ENCODE measurements at places on chromosomes 2 and 18.

GRCh38 chr18:70074116-70074515 is 126.4 kb upstream of the CD226 start:
- DNase-seq = no peak

- DNase-seq = no peak
Measured at GRCh38 chr2:66782780-66783361, 347.9 kb downstream of the MEIS1 start.

- DNase-seq = no peak
Measured at GRCh38 chr18:56475250-56475649, 163.1 kb downstream of the TXNL1 start.

GRCh38 chr18:54529444-54529843 is 61.6 kb upstream of the DYNAP start:
- DNase-seq = no peak

DNA sequence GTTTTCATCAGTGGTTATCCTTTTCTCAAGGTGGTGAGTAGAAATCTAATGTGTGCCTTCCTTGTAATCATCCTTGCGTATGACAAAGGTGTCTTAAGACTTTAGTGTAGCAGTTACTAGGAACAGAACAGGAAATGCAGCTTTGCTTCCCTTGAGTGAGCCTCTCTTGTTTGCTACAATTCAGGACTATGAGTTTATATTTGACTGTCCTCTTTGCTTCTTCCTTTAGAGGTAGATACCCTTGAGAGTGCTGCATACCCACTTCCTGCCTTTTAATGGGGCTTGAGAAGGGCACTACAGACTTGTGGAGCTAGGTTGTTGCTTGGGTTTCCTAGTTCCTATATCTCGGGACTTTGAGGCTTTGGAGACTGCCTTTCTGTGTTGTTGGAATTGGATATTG is 3.8 kb downstream of the KCNJ13 start:
- DNase-seq = no peak

GRCh38 chr2:60549928-60550177 is 3.6 kb downstream of the BCL11A start:
- DNase-seq = no peak

DNA sequence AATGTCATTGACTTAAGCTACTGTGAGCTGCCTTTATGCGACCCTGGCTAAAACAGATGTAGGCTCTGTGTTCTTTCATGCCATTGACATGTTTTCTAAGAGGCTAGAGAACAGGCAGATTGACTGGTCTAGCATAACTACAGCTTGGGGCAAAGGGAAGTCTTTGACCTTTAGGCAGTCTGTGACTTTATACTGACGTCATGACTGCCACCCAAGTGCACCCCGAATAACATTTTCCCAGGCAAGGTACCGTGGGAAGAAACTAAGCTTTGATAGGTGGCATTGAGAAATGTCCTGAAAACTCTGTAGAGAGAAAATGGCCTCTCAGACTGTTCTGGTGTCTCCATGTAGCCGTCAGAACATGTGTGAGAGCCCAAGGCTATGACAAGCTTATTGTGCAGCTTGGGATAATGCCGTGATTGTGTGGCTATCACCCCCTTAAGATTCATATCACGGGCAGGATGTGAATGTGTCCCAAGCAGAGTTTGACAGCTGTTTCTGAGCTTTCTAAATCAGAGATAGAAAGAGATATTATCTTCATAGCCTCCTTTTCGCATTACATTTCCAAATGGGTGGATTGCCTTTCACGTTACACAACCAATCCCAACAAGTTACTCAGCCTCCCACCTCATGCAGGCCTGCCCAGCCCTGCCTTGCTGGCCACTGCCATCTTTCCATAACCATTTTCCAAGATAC is 672.2 kb upstream of the ACVR2A start:
- no peak for DNase-seq

DNA sequence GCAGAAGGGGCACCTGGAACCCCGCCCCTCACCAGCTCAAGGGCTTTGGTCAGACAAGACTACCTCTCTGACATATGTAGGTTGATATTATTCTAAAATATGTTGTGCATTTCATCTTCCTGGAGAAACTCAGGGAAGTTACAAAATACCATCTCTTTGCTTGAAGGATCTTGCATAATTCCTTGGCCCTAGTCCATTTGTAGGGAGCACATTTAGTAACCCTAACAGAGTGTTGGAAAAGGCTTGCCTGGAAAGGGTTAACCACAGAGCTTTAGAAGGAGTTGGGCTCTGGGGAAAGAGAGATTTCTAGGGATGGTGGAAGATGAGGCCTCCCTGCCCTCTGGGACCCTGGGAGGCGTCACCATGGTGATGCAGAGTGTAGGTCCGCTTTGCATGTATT is 143.0 kb upstream of the SLC1A4 start:
- DNase-seq = no peak

DNA sequence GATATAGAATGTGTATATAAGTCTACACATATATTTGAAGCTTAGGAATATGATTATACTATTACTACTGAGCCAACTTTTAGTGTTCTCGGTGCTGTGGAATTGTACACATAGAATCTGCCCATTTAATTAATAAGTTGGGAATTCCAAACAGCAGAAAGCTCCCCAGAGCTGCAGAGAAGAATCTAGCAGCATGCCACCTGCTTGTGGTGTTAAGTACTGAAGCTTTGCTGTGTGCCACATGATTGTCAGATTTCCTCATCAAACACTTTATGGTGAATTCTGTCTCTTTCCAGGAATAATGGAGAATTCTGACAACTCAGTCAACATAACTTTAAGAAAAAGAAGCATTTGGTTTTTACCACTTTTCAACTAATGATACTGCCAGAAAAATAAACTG is 117.8 kb downstream of the WDSUB1 start:
- no peak for DNase-seq

- DNase-seq = no peak
Measured at GRCh38 chr18:55557211-55557610, 30.8 kb downstream of the TCF4 start.

- DNase-seq = no peak
Measured at GRCh38 chr2:214865400-214865799, 55.9 kb upstream of the BARD1 start.

GRCh38 chr18:63451799-63452660 is 24.7 kb upstream of the SERPINB5 start:
- no peak for DNase-seq

GRCh38 chr2:212181646-212182045 is 357.0 kb downstream of the ERBB4 start:
- no peak for DNase-seq

- peak; percentile 14 for DNase-seq
Measured at GRCh38 chr2:151544449-151544848, 134.7 kb downstream of the RIF1 start.

DNA sequence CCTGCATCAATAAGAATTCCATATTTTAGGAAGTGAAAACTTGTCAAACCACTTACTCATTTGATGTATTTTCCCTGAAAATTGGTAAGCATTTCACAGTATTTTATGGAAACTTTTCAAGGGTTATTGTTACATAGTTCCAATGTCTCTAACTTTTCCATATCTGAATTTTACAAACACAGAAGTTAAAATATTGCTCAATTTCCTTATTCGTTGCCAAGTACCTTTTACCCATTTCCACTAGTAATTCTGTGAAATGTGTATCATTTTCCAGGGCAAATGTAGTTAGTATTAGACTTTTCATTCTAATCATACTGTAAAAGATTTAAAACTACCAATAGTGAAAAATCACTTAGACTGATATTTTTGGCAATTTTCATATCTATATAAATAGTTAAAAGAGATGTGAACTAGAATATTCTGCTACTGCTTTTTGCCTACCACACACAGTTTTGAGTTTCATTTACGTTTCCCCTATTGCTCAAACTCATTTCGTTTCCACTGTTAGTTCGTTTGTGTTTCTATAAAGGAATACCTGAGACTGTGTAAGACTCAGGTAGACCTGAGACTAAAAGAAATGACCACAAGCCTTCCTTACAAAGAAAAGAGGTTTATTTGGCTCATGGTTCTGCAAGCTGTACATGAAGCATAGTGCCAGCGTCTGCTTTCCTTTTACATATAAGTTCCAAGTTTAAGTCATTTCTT is 86.3 kb downstream of the PMS1 start:
- no peak for DNase-seq

GRCh38 chr2:24352664-24353063 is 7.7 kb downstream of the ITSN2 start:
- DNase-seq = no peak

GRCh38 chr18:3624935-3625741 is 175.2 kb downstream of the TGIF1 start:
- DNase-seq = peak; percentile 83

- DNase-seq = no peak
Measured at GRCh38 chr2:179106342-179106675, 56.4 kb upstream of the CCDC141 start.

DNA sequence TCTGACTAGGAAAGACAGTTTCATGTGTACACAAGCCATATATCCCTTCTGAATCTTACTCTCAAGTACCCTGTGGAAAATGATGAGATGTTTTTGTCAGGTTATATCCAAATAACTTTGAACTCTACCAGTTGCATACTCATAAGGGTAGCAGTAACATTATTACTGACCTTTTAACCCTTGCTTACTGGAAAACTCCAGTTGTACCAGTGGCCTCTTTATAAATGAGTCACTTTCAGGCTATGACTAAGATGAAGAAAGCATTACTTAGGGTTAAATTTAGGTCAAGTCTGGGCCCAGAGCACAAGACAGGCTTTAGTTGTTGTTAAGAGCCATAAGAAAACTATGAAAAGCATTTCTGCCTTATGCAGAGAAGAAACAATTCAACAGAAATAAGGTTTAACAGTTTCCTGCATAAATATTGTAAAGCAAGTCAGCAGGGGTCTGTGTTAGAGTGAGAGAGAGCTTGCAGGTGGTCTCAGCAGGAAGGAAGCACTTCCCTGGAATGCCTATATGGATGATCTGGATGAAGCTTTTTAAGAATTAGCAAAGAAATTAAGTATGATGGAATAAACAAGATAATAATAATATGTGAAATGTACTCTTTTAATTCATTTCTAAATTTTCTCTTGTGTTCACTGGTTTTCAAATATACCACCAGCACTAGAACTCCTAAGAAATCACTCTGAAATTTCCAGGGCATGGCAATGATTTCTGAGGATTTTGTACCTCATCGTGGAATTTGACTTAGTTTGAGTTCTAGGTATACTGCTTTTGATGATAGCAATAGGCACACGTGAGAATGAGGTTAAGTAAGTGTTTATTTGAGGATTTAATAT is 126.6 kb downstream of the UBE2E3 start:
- DNase-seq = peak; percentile 72

GRCh38 chr2:151051574-151052220 is 210.0 kb downstream of the RBM43 start:
- DNase-seq = peak; percentile 46

GRCh38 chr2:235378944-235379343 is 114.9 kb upstream of the AGAP1 start:
- no peak for DNase-seq

DNA sequence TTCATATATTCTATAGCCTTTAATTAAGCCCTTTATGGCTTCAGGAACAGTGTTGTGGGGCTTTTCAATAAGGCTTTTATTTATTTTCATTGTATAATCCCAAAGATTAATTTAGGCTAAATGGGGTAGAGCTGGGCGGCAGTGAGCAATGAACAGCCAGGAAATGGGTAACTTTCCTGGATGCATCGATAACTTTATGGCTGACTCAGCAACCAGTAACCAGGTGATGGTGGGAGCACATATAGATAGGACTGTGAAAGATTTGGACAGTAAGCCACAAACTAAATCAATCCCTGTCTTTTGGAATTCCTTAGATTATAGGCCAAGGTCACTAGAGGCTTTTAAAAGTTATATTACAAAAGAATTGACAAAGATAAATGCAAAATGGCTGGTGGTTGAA is 1260.6 kb upstream of the CELF4 start:
- no peak for DNase-seq

- no peak for DNase-seq
Measured at GRCh38 chr2:13916066-13916465, 716.5 kb upstream of the LRATD1 start.

DNA sequence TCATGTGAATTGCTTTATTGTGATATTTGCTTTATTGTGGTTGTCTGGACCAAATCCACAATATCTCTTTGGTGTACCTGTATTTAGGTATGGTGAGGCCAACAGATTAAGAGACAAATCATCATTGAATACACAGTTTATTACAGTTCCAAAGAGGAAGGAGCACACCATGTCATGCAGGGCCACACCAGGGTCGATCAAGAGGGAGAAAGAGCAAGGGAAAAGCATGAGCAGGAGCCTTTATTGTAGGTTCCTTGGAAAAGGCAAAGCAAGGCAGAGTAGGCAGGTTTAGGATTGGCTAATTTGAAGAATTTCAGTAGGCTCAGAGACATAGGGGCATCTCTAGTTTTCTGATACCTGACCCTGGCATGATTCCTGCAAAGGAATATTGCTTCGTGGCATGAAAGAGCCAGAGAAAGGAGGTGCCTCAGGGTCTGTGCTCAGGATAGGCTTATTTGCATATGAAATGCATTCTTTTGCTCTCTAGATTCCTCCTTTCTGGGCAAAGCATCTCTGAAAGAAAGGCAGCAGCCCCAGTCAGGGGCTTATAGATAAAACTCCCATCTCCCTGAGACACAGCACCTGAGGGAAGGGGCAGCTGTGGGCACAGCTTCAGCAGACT is 214.2 kb upstream of the ERBB4 start:
- no peak for DNase-seq

GRCh38 chr2:66145490-66145889 is 289.4 kb upstream of the MEIS1 start:
- no peak for DNase-seq

DNA sequence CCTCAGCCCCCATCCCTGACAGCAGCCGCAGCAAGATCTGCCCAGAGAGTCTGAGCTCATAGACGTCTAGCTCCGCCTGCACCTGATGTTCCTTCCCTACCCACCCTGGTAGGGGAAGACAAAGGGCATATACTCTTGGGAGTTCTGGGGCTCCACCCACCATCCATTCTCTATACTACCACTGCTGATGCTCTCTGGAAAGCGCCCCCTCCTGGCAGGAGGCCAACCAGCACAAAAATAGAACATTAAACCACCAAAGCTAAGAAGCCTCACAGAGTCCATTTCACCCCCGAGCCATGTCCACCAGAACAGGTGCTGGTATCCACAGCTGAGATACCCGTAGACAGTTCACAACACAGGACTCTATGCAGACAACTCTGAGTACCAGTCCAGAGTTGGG is 662.6 kb upstream of the FAM98A start:
- DNase-seq = no peak

- DNase-seq = no peak
Measured at GRCh38 chr2:187171318-187171717, 276.7 kb downstream of the CALCRL start.

GRCh38 chr2:120307482-120307881 is 38.5 kb upstream of the INHBB start:
- DNase-seq = no peak

GRCh38 chr2:197453123-197453913 is at the start of gene COQ10B:
COQ10B (plus strand) TSS chr2:197453552; CDS start chr2:197453561, 9 bp downstream.
- DNase-seq = peak; percentile 100
